ENCODE measurements at places on chromosomes 1 and 21.

- no peak for DNase-seq
Observed at GRCh38 chr21:46118316-46119143, 20.6 kb downstream of the COL6A2 start.

DNA sequence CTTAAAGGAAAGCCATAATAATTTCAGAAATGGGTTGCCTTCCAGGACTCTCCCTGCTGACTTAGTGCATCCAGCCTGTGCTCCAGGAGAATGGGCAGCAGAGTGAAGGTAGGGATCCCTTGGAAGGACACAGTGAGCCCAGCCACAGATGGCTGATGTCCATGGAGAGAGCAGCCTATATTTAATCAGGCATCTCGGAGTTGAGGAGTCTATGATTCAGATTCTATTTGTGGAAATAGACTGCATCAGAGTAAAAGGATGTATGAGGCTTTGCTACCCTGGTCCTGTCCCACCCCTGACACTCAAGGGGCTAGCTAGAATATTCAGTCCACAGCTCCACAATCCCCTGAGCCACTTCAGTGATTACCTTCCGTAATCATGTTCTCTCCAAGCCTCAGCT lies 43.8 kb upstream of the PBX1 start:
- DNase-seq = no peak

DNA sequence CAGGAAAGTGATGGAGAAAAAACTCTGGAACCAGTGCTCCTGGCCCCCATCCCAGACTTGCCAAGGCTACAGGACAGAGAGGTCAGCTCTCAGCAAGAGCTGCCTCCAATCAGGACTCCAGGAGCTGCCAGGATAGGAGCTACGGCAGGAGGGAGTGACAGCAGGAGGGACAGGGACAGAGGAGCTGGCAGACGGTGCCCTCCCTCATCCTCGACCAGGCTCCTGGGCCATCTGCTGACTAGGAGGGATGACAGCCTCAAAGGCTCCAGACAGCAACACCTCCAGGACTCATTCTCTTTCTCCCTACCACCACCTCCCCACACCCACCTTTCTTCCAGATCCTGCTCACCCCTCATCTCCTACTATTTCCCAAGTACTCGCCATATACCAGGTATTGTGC lies 22.7 kb downstream of the DLGAP3 start:
- DNase-seq = no peak

- no peak for DNase-seq
Observed at GRCh38 chr1:114315631-114316030, 162.0 kb upstream of the SYT6 start.

- no peak for DNase-seq
Observed at GRCh38 chr1:38578271-38578951, 281.2 kb downstream of the RRAGC start.

- no peak for DNase-seq
Observed at GRCh38 chr1:224637936-224638335, 21.8 kb downstream of the CNIH3 start.

DNA sequence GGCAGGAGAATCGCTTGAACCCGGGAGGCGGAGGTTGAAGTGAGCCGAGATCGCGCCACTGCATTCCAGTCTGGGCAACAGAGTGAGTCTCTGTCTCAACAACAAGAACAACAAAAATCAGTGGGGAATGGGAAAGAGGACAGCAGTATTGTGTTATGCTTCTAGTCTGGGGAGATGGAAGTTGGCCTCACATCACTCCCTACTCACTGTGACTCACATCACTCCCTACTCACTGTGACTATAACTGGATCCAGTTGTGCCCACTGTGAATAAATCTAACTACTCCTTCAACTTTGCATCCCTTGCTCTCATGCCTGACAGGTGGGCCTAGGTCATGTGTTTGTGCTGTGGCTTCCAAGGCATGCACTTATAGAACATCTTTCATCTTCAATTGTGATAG lies 285.4 kb upstream of the USP24 start:
- no peak for DNase-seq

GRCh38 chr1:206471415-206471801 lies 1.1 kb downstream of the IKBKE start:
- no peak for DNase-seq

GRCh38 chr1:91501523-91501851 lies 836 bp downstream of the CDC7 start:
- DNase-seq = no peak

GRCh38 chr1:94875794-94876193 lies 51.1 kb downstream of the CNN3 start:
- DNase-seq = no peak

GRCh38 chr1:55363268-55363667 lies 148.1 kb upstream of the USP24 start:
- DNase-seq = no peak

GRCh38 chr1:204688776-204689175 lies 3.2 kb upstream of the LRRN2 start:
- DNase-seq = no peak

DNA sequence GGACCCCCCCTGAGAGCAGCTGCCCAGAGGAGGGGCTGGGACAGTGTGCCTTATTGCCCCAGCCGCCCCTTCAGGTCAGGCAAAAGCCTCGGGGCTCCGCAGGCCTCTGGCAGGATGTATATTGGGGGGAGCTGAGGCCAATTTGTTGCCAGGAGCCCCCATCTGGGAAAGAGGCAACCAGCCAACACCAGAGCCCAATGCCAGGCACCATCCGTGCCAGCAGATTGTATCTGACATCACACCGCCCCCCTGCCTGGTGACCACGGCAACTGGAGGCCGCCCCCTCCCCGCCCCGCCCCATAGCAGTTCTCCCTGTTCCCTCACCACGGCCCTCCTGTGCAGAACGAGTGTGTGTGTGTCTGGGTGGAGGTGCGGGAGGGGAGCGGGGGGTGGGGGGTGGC lies 3.6 kb upstream of the PLEKHG5 start:
- no peak for DNase-seq

- no peak for DNase-seq
Observed at GRCh38 chr21:37873655-37874054, 42.6 kb downstream of the KCNJ6 start.

- peak; percentile 50 for DNase-seq
Observed at GRCh38 chr1:185317886-185318310, 855 bp upstream of the IVNS1ABP start.

DNA sequence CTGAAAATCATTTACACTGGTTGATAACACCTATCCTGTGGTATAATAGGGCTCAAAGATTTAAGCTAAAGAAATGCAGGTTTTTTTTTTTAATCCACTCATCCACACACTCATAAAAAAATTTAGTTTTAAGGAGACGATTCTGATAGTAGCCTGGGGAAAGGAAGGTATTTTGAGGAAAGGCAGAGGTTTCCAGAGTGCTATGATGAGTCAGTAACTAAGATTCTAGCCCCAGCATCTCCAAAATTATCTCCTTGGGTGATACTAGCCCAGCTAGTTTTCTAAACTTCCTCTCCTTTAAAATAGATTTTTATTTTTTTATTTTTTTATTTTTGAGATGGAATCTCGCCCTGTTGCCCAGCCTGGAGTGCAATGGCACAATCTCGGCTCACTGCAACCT lies 20.7 kb downstream of the ASAP3 start:
- no peak for DNase-seq

DNA sequence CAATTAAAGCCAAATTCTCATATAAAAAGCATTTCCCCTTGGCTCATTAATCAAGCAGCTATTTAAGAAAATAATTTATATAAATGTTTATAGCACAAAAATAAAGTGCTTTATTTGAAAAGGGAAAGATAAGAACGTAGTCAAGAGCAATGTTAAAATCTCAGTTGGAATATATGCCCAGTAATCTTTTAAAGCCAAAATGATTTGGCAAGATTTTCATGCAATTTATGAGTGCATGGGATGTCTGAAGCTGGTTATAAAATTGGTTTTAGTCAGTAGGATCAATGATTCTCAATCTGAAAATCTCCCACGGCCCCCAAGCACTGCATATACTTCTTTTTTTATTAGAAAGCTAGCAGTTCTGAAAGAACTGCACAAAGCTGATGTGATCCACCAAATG lies 188.8 kb downstream of the RERE start:
- no peak for DNase-seq

- DNase-seq = no peak
Observed at GRCh38 chr1:152880316-152880715, 2.2 kb downstream of the SMCP start.

DNA sequence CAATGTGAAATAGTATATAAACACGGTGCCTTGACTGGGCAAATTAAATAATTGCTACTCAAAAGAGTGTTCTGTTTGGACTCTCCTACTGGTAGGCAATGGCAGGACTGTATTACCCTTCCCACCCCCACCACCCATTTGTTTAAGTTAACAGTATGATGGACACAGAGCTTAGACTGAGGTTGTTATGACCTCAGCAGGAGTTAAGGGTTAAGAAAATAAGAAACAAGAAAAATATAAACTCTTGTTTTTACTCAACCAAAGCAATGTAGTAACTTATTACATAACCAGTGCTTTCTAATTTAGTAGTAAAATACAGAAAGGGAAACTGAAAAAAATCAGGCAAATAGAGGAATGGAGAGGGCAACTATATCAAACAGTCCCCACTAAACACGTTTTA lies 19.9 kb upstream of the SERPINC1 start:
- no peak for DNase-seq

DNA sequence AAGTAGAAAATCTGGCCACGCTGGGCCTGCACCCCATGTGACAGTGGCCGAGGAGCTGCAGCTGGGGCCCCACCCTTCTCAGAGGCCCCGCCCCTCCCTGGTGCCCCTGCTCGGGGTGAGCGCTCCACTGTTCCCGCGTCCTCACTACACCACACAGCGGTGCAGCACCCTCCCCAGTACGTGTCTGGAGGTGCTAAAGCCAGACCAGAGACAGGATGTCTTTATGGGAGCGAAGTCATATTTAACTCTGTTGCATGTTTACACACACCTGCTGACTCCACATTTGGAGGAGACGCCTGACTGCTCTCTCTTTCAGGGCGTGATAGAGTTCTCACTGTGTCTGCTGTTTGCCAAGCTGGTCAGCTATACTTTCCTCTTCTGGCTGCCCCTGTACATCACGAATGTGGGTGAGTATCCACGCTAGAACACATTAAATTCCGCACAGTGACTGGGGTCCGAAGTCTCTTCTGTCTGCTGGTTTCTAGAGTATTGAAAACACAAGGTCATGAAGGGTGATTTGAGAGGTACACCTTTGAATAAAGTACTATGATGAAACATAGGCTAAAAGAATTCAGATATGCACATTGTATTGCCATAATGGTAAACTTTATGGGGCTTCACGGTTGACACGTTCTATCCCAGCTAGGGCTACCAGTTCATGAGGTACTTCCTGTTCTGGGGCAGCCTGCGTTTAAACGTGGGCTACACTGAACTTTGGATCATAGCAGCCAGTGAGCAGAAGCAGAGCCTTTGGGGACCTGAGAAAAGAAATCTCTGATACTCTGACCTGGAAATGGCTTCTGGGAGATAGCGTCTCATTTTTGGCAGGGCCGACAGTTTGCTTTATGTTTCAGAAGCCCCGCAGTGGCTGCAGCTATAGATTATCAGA lies 48.4 kb downstream of the SLC37A1 start:
- DNase-seq = no peak

GRCh38 chr1:222065234-222065633 lies 323.3 kb upstream of the DUSP10 start:
- DNase-seq = no peak

Data from stimulated activated CD8-positive, alpha-beta memory T cell treated with anti-CD3 and anti-CD28 coated beads, Interleukin-7, amount 100 ng/mL, for 48 hours (primary cell).